ENCODE measurements at places on chromosomes 3 and 15. TPM values are rescaled to one million over a fixed set of nuclear protein-coding genes. Genes with fewer than 3 reads are reported as not detected.
A peak's percentile ranks its signal among the peaks of the same experiment; 100 is the strongest.

GRCh38 chr15:36230776-36231175 is 348.6 kb upstream of the CDIN1 start:
- DNase-seq: no peak

DNA sequence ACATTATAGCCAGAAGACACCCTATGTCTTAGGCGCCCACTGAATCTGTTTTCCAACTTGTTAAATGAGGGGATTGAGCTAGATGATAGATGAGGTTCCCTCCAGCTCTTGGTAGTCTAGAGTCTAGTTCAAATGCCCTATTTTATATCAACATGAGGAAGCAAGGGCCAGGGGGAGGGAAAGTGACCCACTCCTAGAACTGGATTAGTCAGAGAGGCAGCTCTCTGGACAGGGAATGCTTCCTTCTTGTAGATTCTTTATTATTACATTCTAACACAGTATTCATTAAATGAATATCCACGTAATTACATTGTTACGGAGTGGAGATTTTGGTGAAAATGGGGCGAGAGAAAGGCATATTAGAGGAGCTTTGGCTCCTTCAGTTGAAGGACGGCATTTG is 89.5 kb downstream of the RAD18 start:
- no peak for DNase-seq

CNBP gene
- total RNA-seq: 270 TPM

GRCh38 chr15:89496155-89497098 is at the start of gene RHCG:
Gene RHCG, minus strand, starts transcription at chr15:89496583. Its CDS starts 39 bp downstream, at chr15:89496544.
- no peak for DNase-seq

DNA sequence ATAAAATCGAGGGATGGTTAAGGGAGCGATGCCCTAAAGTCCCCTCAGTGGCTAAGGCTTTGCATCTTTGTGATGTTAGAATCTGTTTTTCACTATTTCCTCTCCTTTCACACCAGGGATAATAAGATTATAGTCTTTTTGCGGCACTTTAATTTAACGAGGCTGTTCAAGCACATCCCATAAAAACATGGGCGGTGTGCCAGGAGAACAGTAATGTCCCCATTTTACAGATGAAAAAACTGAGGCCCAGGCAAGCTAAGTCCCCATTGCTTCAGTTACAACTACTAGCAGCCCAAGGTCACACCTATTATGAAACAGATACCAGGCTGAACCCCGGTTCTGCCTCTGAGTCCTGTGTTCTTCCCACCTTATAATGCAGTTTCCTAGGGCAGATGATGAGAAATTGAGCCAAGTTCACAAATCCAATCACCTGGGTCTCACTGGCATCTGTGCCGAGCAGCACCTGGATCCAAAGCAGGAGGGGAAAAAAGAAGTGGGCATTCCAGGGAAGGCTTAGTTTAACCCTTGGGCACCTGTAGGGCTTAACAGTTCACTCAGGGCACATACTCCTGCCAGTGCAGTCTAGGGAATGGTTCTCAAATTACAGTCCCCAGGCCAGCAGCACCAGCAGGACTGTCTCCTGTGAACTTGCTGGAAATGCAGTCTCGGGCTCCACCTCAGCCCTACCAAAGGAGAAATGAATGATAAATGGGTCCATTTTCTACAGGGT is 169.3 kb downstream of the RAB11A start:
- no peak for DNase-seq

EEFSEC gene
- 17.1 TPM for total RNA-seq

BFSP2 gene
- total RNA-seq: 0.33 TPM

DNA sequence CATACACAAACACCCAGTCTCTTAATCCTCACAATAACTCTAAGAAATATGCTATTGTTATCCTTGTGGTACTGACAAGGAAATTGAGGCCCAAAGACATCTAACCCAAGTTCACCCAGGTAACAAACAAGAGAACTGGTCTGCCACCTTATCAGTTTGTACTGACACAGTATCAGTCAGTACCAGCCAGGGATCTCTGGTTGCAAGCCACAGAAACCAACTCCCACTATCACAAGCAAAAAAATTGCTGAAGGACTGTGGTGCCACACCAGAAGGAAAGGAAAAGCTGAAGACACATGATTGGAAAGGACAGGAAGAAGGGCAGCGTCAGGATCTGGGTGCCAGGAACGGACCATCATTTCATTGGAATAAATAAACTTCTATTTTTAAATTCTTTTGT is 63.8 kb upstream of the GLCE start:
- no peak for DNase-seq

DNA sequence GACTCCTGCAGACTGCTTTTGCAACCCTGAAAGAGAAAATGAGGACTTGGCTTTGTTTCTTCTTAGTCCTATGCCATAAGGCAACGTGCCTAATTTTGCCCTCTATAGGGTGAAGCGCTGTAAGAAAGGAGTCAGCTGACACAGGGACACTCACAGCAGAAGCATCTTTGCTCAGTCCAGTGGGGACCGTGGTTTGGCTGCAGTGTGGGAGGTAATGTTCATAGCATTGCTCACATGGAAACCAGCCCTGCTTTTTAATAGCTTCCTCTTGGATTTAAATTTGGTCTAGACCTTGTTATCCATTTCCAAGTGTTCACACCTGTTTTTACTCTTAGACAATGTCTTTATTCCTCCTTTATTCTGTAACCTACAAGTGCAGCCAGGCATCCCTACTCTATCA is 1032.1 kb downstream of the NTRK3 start:
- DNase-seq: no peak

- DNase-seq: no peak
Measured at GRCh38 chr3:135694142-135694541, 271.4 kb upstream of the PPP2R3A start.

- DNase-seq: no peak
Measured at GRCh38 chr3:11001020-11001657, 8.6 kb downstream of the SLC6A1 start.

GRCh38 chr3:63644212-63644797 is 8.2 kb upstream of the SNTN start:
- no peak for DNase-seq

DNA sequence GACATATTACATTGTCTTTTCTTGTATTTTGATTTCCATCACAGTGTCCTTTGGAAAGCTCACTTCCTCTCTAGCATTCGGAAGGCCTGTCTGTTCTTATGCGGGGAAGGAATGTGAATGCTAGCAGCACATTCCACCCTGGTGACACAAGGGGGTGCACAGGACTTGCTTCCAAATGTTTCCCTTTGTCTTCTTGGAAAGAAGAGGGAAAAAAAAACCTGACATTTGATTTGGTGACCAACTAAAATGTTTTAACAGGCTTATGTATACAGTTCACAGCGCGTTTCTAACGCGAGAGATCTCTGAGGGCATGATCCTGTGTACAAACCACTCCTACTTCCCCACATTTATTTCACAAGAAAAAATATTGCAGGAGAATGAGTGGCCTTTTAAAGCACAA is 107.6 kb upstream of the FXR1 start:
- DNase-seq: no peak

DNA sequence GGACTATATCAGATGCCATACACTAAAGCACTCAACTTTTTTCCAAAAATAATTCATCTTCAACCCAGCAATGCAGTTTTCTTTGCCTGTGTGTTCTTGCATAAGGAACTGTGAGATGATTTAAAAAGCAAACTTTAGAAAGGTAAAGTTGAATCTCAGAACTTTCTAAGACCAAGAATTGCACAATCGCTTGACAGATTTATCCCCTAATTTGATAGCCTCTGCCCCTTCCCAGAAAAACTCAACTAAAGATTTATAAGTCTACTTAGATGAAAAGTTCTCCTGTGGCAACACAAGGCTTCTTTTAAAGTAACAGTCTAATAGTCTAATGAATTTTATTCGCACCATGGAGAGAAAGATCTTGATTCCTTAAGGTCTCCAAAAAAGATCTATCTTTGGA is 259.3 kb downstream of the MAGI1 start:
- DNase-seq: no peak

DNA sequence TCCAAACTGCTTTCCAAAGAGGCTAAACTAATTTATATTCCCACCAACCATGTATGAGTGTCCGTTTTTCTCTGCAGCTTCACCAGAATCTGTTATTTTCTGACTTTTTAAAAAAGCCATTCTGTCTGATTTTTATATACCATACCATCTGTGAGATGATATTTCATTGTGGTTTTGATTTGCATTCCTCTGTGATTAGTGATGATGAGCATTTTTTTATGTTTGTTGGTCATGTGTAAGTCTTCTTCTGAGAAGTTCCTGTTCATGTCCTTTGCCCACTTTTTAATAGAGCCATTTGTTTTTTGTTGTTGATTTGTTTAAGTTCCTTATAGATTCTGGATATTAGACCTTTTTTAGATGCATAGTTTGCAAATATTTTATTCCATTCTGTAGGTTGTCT is 179.4 kb upstream of the ALCAM start:
- no peak for DNase-seq

GRCh38 chr3:127544192-127544802 is 46.2 kb downstream of the TPRA1 start:
- peak; percentile 74 for DNase-seq

GRCh38 chr3:10518506-10519150 is 13.2 kb upstream of the ATP2B2 start:
- DNase-seq: no peak

GRCh38 chr3:85790445-85791030 is 831.7 kb downstream of the CADM2 start:
- DNase-seq: no peak

GRCh38 chr15:89377842-89378295 is 43.2 kb upstream of the POLG start:
- DNase-seq: no peak

DNA sequence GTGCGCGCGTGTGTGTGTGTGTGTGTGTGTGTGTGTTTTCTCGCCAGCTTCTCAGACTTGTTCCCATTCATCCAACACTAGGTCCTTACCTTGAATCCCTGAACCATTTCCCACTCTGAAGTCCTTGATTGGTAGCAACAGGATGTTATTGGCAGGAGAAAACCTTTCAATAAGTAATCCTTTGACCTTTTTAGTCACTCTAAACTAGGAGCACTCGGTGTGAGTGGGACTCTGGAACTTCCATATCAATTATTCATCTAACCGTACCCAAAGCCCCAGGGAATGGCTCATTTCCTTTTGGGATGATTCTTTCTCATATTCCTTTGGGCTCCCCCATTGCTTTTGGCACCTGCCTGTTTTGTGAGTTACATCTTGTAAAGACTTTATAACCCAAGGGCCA is 140.2 kb upstream of the SPRED1 start:
- no peak for DNase-seq

KY gene
- total RNA-seq: not detected

BDH1 gene
- 58.7 TPM for total RNA-seq

DNA sequence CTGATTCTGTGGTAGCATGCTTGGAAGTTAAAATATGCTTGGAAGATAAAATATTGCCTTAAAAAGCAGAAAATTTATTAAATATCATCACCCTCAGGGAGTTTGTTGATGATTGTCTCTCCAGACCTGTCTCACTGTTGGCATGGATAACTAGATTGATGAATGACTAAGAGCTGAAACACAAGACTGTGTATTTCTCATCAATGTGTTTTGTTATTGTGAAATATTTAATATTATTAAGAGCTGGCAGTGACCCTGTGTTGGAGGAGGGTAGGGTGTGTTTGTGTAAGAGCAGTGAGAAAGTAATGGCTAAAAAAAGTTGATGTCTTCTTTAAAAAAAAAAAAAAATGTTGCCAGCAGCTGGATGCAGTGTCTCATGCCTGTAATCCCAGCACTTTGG is 82.2 kb downstream of the ITPR1 start:
- no peak for DNase-seq

DNA sequence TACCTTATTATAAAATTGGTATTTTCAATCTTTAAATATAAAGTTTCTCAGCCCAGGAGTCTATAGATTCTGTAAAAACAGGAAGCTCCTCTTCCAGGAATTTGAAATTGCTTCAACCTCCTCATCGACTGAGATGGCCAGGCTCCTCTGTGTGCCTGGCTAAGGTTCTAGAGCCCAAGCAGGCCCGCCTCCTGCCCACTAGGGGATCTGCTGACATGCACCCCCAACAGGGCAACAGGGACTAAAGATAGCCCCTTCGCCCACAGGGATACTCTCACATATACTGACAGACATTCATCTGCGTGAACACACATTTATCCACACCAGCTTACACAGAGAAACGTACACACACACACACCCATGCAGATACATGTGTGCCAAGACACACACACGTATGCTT is 183.1 kb upstream of the TLE3 start:
- DNase-seq: no peak

- no peak for DNase-seq
Measured at GRCh38 chr3:152272771-152273242, 4.1 kb downstream of the MBNL1 start.

GRCh38 chr15:29668120-29668602 is 154.1 kb downstream of the TJP1 start:
- peak; percentile 51 for DNase-seq

COL7A1 gene
- total RNA-seq: 1.3 TPM

MESP2 gene
- not detected for total RNA-seq

GNAI2 gene
- 489 TPM for total RNA-seq

DNA sequence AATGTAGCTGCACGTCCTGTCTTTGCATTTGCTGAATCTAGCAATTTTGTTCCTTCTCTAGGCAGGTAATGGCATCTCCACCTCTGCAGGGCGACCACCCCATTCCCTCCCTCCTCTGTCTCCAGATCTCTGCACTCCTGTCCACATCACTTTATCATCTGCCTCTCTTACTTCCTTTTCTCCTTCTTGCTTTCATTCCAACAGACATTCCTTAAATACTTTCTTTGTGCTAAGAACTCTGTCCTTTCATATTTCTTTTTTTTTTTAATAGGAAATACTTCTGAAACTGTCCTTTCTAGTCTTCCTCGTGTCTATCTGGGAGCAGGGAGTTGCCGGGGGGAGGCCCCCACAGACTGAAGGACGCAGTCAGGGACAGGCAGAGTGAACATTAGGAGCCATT is 7.2 kb downstream of the ITIH3 start:
- no peak for DNase-seq

DNA sequence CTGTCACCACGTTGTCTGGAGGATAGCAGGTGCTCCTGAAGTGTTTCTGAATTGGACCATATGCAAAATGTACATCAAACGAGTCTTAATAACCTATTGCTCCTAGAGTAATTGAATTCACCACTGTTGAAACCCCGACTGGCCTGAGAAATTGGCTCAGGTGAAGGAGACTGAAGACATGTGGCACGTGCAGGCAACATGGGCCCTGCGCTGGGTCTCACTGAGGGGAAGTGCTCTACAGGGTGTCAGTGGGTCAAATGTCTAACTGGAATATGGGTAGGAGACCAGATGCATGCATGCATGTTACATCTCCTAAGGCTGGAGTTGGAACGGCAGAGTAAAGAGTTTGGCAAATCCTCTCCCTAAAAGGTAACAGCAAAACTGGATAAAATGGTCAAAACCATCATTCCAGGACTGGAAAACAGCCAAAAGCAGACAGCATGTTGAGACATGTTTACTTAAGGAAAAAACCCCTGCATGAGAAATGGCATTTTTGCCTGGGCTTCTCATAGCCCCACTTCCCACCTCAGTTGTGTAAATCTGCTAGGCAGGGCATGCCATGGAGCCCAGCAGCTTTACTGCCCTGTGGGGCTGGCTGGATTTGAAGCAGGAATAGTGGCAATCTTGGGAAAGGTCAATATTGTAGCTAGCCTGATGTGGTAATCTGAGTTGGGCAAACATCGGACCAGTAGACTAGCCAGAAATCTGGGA is 131.3 kb downstream of the TJP1 start:
- DNase-seq: no peak

ITPKA gene
- total RNA-seq: 0.35 TPM

ACTRT3 gene
- 0.20 TPM for total RNA-seq

LXN gene
- total RNA-seq: 9.3 TPM

Measured in activated CD4-positive, alpha-beta T cell treated with anti-CD3 and anti-CD28 coated beads, Interleukin-2, amount 10 ng/mL, durations not matched to agents 7 days and 5 days (primary cell).